ENCODE measurements at places on chromosomes 4 and X. TPM values are rescaled to one million over a fixed set of nuclear protein-coding genes. Genes with fewer than 3 reads are reported as not detected.

Gene IBSP
- total RNA-seq = not detected

Gene TACR3
- total RNA-seq = not detected

- DNase-seq = no peak
Observed at GRCh38 chr4:99315839-99316238, 5.4 kb downstream of the ADH1B start.

Gene IQSEC2
- 3.4 TPM for total RNA-seq

Gene GRIA2
- total RNA-seq = not detected

GRCh38 chr4:144499777-144500176 lies 146.2 kb upstream of the HHIP start:
- DNase-seq = no peak

- peak; percentile 12 for DNase-seq
Observed at GRCh38 chrX:135923353-135923752, 29.8 kb downstream of the SAGE1 start.

- no peak for DNase-seq
Observed at GRCh38 chr4:79603681-79604080, 195.7 kb upstream of the GK2 start.

DNA sequence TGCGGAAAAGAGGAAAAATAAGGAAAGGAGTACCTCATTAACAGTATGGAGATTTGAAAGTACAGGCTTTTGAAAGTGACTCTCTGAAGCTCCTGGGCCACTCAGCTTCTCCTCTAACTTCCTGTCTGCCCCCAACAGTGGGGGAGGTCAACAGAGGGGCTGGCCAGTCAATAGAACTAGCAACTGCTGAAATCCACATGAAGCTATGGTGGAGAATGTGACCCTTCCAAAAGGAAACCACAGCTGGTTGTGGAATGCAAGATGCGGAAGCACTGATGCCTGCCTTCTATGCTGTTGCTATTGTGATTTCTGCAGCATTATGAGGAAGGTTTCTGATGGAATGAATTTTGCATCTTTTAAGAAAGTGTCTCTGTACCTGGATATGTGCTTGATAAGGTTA lies 2.4 kb downstream of the CORIN start:
- no peak for DNase-seq

GRCh38 chrX:68681443-68681941 lies 34.0 kb downstream of the STARD8 start:
- DNase-seq = no peak
